ENCODE measurements at places on chromosomes 2 and 18. TPM values are rescaled to one million over a fixed set of nuclear protein-coding genes. Genes with fewer than 3 reads are reported as not detected.

HOXD1 gene
- 15.7 TPM for total RNA-seq

NCKAP5 gene
- total RNA-seq = 0.69 TPM

PFN4 gene
- not detected for total RNA-seq

CDCA7 gene
- total RNA-seq = 9.6 TPM

MYL12B gene
- total RNA-seq = 1,114 TPM

AFF3 gene
- not detected for total RNA-seq

PRSS56 gene
- total RNA-seq = not detected

ANTXR1 gene
- 26.5 TPM for total RNA-seq

OR6B2 gene
- not detected for total RNA-seq

TMEM17 gene
- 2.4 TPM for total RNA-seq

DES gene
- 0.30 TPM for total RNA-seq
